ENCODE measurements at places on chromosomes 6 and 20. TPM values are rescaled to one million over a fixed set of nuclear protein-coding genes. Genes with fewer than 3 reads are reported as not detected.

The ANGPT4 gene
- not detected for total RNA-seq

The RIPOR3 gene
- total RNA-seq = not detected

The KCTD20 gene
- total RNA-seq = 74.7 TPM

The F13A1 gene
- not detected for total RNA-seq

The BEND6 gene
- 0.53 TPM for total RNA-seq

The TNF gene
- 4.4 TPM for total RNA-seq

The ZNF343 gene
- total RNA-seq = 5.5 TPM

The SNX3 gene
- total RNA-seq = 235 TPM

The ZFP57 gene
- not detected for total RNA-seq

The TRIM31 gene
- total RNA-seq = not detected

GRCh38 chr6:49552596-49552995, 2.1 kb downstream of the C6orf141 start:
- DNase-seq = no peak

DNA sequence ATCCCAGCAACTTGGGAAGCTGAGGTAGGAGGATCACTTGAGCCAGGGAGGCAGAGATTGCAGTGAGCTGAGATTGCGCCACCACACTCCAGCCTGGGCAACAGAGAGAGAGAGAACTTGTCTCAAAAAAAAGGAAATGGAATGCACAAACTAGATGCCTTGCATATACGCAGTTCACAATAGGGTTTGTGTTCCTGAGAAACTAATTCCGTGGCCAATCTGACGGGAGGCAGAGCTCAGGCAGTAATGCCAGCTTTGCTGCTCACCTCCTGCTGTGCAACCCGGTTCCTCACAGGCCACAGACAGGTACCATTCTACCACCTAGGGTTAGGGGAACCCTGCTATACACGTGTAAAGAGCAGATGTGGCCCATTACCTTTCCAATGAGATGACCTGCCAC, 1.4 kb downstream of the CDK5RAP1 start:
- DNase-seq = no peak

- DNase-seq = no peak
These were observed 77.5 kb upstream of the RIPOR2 start for GRCh38 chr6:25013246-25013645.

- DNase-seq = no peak
These were observed 32.1 kb upstream of the JAG1 start for GRCh38 chr20:10705801-10706459.

DNA sequence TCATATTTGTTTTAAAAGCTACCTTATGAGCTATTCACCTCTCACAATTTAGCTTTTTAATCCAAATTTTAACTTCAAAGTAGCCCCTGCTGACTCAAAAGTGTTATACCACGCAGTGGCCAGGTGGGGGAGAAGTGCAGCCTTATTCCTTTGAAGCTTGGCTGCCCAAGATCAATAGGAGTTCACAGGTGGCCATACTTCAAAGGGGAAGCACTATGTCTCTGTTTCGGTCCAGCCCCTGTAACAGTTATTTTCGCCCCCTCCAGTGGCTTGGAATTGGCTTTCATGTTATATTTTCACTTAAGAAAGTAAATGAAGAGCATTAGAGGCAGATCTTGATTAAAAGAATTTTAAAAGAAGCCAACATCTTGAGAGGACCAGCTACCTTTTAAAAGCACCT, 608.4 kb downstream of the EPHA7 start:
- DNase-seq = peak; percentile 20

- DNase-seq = no peak
These were observed 828 bp downstream of the TP53RK start for GRCh38 chr20:46688151-46689081.

- no peak for DNase-seq
These were observed 16.6 kb downstream of the ATG5 start for GRCh38 chr6:106308985-106309384.

DNA sequence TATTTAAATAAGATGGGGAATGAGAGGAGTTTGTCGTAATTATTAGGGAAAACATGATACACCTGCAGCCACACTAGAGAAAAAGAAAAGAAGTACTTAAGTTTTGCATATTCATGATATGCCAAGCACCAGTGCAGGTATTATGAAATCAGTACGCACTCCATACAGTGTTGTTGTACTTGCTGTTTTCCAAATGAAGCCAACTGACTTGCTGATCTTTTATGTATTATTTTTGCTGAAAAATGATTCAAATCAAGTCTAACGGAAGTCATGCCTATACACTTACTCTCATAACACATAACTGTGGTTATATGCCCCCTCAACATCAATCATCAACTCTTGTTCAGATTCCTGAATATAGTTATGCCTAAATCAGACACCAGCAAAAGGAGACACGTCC, 584.9 kb upstream of the EYS start:
- no peak for DNase-seq

DNA sequence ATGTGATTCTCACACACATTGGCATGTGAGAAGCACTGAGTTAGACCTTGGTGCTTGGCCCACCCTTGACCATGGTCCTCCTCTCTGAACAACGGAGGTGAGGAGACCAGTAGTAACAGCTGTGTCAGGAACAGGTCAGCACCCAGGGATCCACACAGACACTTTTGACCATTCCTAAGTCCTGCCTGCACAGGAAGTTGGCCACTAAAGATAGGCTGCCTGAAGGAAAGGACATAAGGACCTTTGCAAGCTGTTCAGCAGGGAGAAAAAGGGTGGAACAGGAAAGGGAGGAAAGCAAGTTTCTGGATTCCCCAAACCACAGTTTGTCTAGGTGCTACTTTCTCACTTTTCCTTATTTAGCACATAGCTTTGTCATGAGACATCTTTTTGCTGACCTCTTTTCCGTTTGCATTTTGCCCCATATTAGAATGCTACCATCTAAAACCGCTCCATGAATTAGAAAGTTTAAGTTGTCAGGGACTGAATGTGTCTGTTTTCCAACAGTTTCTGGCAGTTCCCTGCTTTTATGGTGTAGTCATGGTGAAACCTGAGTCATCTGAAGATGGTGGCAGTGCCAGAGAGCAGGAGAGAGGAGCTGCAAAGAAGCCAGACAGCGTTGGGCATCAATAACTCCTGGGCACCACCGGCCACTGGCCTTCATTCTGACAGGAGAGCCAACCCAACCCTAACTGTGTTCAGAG, 1.1 kb upstream of the CD109 start:
- DNase-seq = no peak

DNA sequence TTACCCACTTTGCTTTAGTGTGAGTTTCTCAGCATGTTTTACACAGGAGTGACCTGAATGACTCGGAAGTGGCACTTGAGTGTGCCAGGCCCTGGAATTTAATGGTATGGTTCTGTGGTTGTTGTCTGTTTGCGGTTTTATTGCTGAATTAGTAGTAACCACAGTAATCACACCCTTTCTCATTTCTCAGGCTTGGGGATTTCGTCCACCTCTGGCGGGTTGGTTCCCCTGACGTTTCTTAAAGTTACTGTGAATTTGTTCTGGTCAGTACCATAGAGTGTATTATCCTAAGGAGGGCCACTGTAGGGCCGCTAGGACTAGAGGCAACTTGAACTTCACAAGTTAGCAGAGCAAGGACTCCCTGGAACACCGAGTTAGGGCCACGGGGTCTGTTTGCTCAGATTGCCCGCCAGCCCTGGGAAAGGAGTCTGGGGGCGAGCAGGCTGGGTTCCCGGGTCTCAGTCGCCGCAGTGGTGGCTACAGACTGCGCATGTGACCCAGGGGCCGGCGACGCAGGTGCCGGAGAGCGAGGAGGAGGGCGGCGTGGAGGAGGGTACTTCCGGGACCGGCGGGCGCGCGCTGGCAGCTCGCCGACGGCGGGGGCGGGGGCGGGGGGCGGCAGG, 546 bp upstream of the KLHL32 start:
- DNase-seq = no peak

DNA sequence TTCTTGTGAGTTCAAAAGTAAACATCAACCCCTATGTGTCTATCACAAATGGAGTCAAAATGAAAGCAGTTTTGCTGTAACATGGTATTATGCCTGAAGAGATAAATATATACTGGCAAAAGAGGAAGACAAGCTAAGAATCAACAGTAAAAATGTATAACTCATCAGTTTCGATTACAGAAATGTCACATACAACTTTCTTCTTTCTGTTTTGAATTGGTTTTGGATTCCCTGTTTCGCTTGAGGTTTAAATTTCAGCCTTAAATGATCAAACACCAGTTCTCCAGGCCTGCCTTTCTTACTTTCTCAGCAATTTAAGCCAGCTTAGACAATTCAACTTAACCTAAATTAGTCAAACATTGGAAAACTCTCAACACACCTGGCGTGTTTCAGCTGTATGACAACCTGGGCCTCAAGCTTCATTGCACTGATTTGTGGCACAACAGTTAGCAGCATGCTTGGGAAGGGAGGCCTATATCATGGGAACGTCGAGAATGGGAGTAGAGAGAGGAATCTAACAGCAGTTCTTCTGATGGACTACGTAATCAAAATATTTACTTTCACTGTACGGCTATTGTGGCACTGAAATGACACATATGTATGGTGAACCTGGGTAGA, 51.9 kb upstream of the MARCKS start:
- DNase-seq = no peak

- DNase-seq = no peak
These were observed 805 bp upstream of the STX16 start for GRCh38 chr20:58650181-58650775.

DNA sequence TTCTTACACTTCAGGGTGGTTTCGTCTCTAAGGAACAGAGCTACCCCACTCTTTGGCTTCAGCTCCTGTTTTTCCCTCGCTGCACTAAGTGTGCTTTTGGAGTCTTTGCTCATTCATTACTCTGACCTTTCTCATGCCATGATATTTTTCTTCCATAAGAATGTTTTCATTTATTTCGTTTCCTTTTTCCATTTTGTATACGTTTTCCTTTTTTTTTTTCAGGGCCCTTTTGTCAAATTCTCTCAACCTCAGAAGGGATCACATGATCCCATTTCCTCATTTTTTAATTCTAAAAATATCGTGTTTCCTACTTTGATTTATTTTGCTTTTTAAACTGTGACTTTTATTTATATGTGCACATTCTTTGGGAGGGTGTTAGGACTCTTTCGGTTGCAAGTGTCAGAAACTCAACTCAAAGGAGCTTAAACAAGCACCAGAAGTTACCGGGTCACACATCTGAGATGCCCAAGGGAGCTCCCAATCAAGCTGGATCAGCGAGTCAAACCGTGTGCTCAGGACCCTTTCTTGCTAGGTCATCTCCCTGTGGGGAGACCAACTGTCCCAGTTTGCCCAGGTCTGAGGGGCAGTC, 40.6 kb downstream of the GCNT2 start:
- no peak for DNase-seq

- DNase-seq = no peak
These were observed 18.2 kb upstream of the SGK2 start for GRCh38 chr20:43540673-43541060.

DNA sequence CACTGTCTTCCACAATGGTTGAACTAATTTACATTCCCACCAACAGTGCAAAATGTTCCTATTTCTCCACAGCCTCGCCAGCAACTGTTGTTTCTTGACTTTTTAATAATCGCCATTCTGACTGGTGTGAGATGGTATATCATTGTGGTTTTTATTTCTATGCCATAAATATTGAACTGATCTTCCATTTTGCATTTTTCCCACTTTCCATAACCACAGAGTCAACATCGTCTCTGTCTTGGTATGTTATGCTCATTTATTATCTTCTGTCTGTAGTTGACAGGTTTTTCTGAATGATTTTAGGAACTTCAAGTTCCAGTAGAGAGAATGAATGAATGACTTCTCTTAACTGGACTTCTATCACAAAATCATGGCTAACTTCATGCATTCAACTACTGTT, 259.8 kb downstream of the UST start:
- no peak for DNase-seq

DNA sequence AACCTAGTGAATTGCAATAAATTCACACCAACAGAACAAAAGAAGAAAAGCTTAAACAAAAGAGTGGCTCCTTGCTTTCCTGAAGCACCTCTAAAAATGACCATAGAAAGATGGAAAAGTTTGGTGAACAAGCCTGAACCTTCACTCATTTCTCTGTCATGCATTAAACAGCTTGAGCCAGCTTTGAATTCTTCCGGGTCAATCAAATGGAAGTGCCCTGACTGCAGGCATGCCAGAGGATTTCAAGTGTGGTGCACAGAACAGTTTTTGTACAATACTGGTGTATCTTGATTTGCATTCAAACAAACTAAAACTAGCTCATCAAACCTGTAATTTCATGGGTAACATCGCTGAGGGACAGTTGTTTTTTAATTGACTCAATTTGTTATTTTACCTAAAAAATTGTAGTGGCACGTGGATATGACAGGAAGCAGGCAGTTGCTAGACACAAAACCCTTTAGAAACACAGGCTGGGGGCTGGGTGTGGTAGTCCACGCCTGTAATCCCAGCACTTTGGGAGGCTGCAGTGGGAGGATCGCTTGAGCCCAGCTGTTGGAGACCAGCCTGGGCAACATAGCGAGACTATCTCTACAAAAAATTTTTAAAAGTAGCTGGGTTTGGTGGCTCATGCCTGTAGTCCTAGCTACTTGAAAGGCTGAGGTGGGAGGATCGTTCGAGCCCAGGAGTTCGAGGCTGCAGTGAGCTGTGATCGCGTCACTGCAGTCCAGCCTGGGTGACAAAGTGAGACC, 9.1 kb downstream of the CASS4 start:
- no peak for DNase-seq

GRCh38 chr20:63042448-63043071, 35.8 kb upstream of the BHLHE23 start:
- DNase-seq = no peak

DNA sequence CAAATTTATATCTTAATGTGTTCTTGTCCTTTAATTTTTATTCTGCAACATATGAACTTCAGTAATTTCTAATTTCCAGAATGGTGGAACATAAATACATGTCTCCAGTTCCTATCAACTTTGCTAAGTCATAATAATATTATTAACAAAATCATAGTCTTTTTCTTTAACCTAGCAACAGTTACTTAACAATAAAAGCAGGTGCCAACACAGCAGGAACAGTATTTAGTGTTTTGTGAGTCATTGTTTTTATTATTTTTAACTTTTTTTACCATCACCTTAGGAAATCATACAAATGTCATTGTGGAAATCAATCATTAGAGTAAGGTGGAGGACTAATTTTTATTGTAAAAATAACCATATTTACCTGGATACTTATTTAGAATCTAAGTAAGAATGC, 133.5 kb downstream of the PLCB1 start:
- no peak for DNase-seq

GRCh38 chr6:15401769-15402250, 155.9 kb downstream of the JARID2 start:
- no peak for DNase-seq

DNA sequence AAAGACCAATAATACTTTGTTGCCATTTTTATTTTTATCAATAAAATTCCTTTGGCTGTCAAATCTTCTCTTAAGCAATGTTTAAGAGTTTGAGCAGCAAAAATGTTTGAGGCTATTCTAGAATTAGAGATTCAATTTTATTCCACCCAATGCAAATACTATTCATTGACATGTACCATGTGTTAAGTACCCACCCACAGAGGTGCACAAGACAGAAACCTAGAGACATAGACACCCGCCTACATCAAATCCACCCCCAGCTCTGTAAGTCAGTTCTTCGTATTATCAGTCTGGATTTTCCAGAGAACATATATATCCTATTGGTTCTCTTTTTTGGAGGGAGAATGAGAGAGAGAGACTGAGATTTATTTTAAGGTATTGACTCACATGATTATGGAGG, 463.7 kb downstream of the EPM2A start:
- no peak for DNase-seq

Measured in glomerular endothelial cell (primary cell).